Left ventricle myocardium inferior (tissue), 1 donor: ENCODE measurements at places on chromosomes 1 and 21. TPM values are rescaled to one million over a fixed set of nuclear protein-coding genes. Genes with fewer than 3 reads are reported as not detected.

DNA sequence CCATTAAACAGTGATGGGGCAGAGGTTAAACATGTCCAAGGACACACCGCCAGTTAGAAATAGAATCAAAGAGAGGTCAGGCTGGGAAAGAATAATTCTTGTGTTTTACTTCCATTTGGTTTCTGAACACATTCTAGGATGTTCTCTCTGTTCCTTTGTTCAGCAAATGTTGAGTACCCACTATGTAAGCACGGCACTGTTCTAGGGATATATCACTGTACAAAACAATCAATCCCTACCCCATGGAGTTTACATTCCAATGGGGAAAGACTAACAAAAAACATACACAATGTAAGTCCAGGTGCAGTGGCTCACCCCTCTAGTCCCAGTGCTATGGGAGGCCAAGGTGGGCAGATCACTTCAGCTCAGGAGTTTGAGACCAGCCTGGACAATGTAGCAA lies 6.2 kb downstream of the MYOCOS start:
- peaks cover 5% of the 10 kb centered on the region for H3K27me3 ChIP-seq
- no peak overlapping the region for H3K27ac ChIP-seq
- no peak for DNase-seq
- no peaks in the 10 kb centered on the region for H3K4me1 ChIP-seq

DNA sequence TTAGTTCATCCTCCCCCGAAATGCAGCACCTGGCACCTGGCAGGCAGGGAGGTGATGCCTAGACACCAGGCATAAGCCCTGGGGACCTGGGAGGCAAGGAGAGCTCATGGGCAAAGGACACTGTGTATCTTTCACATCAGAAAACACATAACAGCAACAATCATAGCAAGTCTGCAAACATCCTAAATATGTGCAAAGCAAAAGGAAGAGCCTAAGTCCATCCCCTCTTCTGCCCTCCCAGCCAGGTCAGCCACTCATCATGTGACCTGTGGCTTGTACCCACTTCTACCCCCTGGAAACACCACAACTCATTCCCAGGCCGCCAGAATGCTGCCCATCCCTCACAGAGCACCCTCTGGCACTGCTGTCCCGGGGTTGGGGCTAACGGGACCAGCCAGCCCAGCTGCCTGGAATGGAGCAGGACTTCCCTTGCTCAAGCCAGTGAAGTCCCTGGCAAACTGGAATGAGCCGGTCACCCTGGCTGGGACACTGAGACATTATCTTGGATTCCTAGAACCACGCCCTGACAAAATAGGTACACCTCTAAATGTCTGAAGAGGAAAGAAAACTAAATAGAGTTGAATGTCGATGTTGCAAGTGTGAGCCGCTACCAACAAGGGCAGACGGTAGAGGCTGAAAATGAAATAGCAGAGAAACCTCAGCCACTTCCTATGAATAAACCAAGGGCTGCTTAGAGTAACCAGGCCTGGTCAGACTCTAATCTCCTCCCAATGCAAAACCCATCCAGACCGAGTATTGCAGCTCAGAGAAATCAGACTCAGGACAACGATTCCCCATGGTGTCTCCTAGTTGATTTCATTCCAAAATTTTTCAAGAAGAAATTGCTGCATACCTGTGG lies 29.4 kb downstream of the TMPRSS2 start:
- no peaks in the 10 kb centered on the region for H3K4me1 ChIP-seq
- H3K36me3 ChIP-seq, result no peaks in the 10 kb centered on the region
- peaks cover 62% of the 10 kb centered on the region for H3K27me3 ChIP-seq
- DNase-seq, result no peak

- no peaks in the 10 kb centered on the region for H3K36me3 ChIP-seq
- DNase-seq, result peak; percentile 29
- no peaks in the 10 kb centered on the region for H3K27me3 ChIP-seq
- H3K27ac ChIP-seq, result no peak overlapping the region
- H3K4me3 ChIP-seq, result no peak overlapping the region
- no peaks in the 10 kb centered on the region for H3K4me1 ChIP-seq
These were observed 22.9 kb downstream of the TSHB start for GRCh38 chr1:115052454-115053083.

BRDT gene
- total RNA-seq, result not detected

DNA sequence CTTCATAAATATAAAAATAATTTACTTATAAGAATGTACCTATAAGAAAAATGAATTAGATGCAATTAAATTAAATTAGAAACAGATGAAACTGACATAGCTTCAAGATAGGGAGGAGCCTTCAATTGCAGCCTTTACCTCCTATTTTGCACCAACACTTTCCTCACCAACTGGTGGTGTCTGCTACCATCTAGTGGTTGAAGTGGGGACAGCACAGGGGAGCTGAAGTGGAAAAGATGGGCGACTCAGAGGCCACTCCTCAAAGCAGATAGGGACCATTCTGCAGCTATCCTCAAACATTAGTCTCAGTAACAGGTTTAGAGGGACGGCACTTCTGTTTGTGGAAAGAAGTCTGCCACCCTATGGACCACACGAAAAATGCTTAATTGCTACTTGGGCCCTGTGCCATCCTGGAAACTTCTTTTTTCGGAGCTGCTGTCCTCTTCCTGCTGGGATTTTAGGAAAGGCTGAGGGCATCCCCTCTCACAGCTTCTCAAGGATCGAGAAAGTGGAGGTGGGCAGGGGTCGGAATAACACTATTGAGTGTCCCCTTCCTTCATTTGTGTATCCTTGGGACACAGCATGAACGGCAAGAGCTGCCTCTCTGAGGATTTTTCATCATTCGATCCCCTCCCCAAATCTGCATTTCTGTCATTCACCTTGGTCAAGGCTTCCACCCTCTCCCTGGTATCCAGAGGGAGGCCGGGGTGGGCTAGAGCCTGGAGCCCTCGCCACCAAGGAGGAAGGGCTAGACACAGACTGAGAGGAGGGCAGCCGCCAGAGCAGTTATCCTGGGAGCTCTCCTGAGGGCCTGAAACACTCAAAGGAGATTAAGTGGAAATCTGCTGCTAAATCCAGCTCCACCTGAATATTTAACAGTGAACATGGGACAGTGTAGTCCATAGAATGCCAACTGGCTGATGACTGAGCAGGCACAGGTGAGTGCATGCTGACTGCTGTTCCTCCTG lies 9.6 kb downstream of the PROK1 start:
- no peak overlapping the region for H3K27ac ChIP-seq
- peaks cover 6% of the 10 kb centered on the region for H3K27me3 ChIP-seq
- no peaks in the 10 kb centered on the region for H3K36me3 ChIP-seq

DNA sequence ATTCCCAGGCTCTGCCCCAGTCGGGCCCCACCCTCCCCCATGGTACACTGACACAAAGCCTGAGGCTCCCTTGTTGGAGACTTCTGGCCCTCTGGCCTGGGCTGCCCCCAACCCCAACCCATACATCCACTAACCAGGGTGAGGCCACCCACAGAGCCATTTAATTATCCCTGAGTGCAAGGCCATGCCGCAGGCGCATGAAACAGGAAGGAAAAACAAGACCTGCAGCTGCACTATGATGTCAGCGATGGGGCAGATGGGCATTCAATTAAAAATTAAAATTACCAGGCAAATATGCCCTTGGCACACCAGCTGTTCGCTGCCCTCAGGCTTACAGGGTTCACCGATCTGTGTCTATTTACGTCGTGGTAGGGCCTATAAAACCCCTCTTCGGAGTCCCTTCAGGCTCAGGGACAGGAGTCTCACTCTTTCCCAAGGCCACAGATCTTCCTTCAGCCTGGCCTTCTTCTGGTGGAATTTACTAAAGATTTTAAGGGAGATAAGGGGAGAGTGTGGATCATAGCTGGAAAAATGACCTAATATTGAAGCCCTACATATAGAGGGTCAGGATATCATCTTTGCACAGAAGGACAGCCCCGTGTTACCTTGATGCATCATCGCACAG lies 29.6 kb upstream of the RGS16 start:
- DNase-seq, result no peak
- peaks cover 24% of the 10 kb centered on the region for H3K4me1 ChIP-seq
- no peak overlapping the region for H3K4me3 ChIP-seq
- no peaks in the 10 kb centered on the region for H3K27me3 ChIP-seq
- H3K36me3 ChIP-seq, result no peaks in the 10 kb centered on the region

PDC gene
- not detected for total RNA-seq

DNA sequence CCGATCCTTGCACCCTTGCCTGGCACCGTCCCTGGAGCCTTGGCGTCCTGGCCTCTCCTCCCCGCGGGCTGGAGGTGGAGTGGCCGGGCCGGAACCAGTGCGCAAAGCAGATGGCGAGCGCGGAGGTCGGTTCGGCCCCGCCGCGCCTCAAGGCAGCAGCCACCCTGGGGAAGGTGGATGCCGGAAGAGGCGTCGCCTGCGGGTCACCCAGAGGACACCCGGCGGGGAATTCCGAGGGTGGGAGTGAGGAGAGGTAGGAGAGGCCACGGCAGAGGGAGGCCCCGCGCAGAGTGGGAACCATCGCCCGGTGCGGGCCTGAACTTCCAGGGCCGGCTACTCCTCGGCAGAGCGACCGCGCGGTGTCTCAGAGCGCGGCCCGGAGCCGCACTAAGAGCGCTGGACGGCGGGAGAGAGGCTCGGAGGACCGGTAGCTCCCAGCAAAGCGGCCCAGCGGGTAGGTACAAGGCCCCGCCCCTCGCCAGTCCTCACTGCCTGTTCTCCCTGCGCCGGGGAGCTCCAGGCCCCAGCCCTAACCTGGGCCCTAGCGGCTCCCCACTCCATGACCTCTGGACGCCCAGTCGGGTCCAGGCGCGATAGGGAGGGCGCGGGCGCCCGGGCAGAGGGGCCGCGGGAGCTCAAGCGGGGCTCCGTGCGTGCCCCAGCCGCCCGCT lies at the start of gene RNF207:
RNF207 (plus strand) TSS at position 271 of the 671 bp plus-strand sequence. CDS start 417 bp downstream, outside the sequence.
- DNase-seq, result peak; percentile 75
- peaks cover 65% of the 10 kb centered on the region for H3K4me1 ChIP-seq
- peak within 1 kb of the TSS; percentile 83 for H3K4me3 ChIP-seq
- peaks cover 8% of the 10 kb centered on the region for H3K36me3 ChIP-seq
- peak within 1 kb of the TSS; percentile 98 for H3K27ac ChIP-seq

CBR3 gene
- total RNA-seq, result 2.0 TPM

- no peak overlapping the region for H3K27ac ChIP-seq
- H3K36me3 ChIP-seq, result no peaks in the 10 kb centered on the region
These were observed 216.0 kb upstream of the NEGR1 start for GRCh38 chr1:72498371-72498770.

DNA sequence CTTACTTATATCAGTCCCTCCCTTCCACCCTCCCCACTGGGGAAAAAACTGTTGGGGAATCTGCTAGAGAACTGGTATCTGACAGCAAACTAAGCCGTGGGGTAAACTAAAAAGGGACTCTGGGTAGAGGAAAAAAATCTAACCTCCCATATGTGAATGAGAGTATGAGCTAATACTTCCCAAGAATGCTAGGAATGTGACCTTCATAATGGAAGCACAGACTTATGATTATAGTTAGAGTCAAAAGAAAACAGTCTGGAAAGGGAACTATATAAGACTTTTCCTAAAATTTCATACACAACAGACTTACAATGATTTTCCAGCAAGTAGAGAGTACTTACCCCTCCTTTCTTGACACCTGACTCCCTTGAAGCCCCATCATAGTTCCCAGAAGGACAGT lies 23.0 kb upstream of the RBBP5 start:
- H3K27ac ChIP-seq, result peak overlapping the region; percentile 41
- H3K36me3 ChIP-seq, result peaks cover 29% of the 10 kb centered on the region
- no peaks in the 10 kb centered on the region for H3K27me3 ChIP-seq
- no peak for DNase-seq
- H3K4me1 ChIP-seq, result peaks cover 21% of the 10 kb centered on the region

- DNase-seq, result no peak
- no peak overlapping the region for H3K4me3 ChIP-seq
- H3K36me3 ChIP-seq, result no peaks in the 10 kb centered on the region
These were observed 95.4 kb downstream of the MATN1 start for GRCh38 chr1:30627994-30628393.

PGLYRP3 gene
- not detected for total RNA-seq

DNA sequence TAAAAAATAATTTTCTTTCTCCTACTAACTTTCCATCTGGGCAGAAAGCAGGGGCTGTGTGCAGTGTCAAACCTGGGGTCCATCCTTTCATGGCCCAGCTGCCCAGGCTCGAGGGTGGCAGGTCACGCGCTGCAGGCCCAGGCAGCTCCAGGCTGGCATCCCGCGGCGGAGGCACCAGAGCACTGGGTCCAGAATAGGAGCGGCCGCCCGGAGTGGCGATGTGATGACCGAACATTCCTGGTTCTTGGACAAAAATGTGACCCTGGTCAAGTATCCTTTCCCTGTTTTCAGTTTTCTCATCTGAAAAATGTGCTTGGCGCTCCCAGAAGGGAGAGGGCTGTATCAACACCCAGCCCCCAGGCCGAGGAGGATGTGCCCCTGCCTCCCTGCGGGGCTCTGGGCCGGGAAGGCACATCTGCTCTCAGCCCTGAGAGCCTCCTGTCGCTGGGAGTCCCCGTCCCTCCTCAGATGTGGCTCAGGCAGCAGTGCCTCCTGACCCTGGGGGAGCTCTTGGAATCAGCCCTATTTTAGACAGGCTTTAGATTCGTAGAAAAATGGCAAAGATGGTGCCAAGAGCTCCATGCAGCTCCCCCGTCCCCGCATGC lies 29.3 kb downstream of the SLX9 start:
- no peak overlapping the region for H3K4me3 ChIP-seq
- H3K36me3 ChIP-seq, result peaks cover 28% of the 10 kb centered on the region
- no peak overlapping the region for H3K27ac ChIP-seq
- no peak for DNase-seq

GRCh38 chr21:15713412-15713811 lies 16.4 kb upstream of the USP25 start:
- H3K36me3 ChIP-seq, result no peaks in the 10 kb centered on the region
- H3K4me1 ChIP-seq, result no peaks in the 10 kb centered on the region
- DNase-seq, result no peak
- no peak overlapping the region for H3K4me3 ChIP-seq

GRCh38 chr1:160402001-160402795 lies 1.8 kb downstream of the VANGL2 start:
- peaks cover 55% of the 10 kb centered on the region for H3K4me1 ChIP-seq
- H3K27ac ChIP-seq, result peak overlapping the region; percentile 36
- peaks cover 6% of the 10 kb centered on the region for H3K27me3 ChIP-seq
- no peaks in the 10 kb centered on the region for H3K36me3 ChIP-seq
- peak overlapping the region; percentile 83 for H3K4me3 ChIP-seq

DNA sequence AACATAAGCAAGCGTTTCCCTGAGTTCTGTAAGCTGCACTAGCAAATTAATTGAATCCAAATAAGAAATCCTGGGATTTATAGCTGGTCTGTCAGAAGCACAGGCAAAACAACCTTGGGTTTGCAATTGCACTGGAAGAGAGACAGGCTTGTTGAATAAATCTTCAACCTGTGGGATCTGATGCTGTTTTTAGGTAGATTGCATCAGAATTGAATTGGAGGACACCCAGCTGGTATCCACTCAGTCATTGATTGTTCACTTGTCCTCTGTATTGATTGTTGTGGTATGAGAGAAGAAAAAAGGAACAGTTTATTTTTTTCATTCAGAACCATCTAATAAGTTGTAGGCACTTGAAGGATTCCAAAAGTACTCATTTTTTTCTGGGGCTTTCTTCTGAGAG lies 497.4 kb downstream of the SIPA1L2 start:
- DNase-seq, result no peak
- H3K4me3 ChIP-seq, result no peak overlapping the region
- H3K27ac ChIP-seq, result no peak overlapping the region
- no peaks in the 10 kb centered on the region for H3K36me3 ChIP-seq

CLCA2 gene
- not detected for total RNA-seq

SNX7 gene
- 15.8 TPM for total RNA-seq
